ENCODE measurements at places on chromosomes 3 and 15.
A peak's percentile ranks its signal among the peaks of the same experiment; 100 is the strongest.

DNA sequence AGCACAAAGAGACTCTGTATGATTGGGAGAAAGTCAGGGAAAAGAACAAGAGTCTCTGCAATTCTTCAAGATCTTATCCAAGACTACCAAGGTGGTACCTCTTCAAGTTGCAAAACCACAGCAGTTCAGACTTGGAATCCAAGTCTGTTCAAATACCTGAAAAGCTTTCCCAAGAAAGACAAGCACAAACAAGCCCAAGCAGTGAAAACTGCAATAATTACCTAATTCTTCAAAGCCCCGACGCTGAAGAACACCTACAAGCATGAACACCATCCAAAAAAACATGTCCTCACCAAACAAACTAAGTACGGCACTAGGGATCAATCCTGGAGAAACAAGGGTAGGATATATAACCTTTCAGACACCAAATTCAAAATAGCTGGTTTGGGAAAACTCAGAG is 299.3 kb upstream of the ALCAM start:
- DNase-seq: no peak

DNA sequence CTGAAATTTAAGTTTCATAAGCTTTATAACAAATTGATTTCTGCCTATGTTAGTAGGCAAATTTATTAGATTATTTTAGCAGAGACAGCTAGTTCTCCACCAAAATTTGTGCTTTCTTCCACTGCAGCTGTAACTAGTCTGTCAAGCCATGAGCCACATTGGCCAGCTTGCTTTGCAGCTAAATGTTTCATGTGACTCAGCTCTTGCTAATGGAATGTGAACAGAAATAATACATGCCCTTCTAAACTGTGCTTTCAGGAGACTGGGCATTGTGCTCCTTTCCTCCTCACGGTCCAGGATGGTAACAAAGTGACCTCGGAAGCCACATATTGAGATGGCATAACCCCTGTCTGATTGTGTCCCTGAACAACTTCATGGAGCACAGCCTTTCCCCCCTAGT is 51.3 kb upstream of the KPNA4 start:
- peak; percentile 10 for DNase-seq

DNA sequence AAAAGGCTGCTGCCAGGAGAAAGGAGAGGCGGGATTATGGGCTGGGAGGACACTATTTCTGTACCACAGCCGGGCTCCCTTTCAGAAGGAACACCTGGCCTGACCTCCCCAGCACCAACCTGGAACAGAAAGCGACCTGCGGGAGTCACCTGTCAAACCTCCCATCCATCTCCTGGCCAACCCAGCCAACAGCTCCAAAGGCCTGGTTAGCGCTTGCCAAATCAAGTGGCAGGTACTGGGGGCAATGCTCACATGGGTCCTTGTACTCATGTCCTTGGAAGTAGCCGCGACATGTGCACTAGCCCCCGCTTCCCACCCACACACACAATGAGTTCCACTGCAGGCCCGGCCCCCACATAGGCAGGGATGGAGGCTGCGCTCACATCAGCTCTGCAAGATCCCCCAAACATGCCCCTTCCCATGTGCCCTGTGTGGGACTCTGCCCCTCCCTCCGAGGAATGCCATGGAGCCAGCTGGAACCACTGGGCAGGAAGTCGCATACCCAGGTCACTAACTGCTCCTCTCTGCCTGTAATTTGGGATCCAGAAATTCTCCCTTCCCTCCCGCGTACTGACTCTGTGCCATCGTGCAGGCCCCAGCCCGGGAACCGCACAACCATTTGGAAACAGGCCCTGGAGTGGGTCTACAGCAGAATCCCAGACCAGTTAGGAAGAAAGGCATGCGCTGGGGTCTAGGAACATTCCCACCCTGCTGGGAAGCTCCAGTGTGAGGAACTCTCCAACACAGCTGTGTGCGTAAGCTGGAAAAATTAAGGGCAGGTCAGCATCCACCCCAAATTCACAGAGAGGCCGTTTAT is 98.9 kb downstream of the LRIG1 start:
- DNase-seq: no peak

- peak; percentile 26 for DNase-seq
Measured at GRCh38 chr15:73346735-73347312, 21.9 kb downstream of the HCN4 start.

DNA sequence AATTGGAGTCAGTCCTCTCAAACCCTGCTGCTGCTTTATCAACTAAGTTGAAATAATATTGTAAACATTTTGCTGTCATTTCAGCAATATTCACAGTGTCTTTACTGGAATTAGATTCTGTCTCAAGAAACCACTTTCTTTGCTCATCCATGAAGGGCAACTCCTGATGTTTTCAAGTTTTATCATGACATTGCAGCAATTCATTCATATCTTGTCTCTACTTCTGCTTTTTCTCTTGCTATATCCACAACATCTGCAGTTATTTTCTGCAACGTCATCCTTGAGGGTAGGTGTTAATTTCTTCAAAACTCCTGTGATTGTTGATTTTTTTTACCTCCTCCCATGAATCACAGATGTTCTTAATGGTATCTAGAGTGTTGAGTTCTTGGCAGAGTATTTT is 181.6 kb downstream of the EPHA6 start:
- no peak for DNase-seq

DNA sequence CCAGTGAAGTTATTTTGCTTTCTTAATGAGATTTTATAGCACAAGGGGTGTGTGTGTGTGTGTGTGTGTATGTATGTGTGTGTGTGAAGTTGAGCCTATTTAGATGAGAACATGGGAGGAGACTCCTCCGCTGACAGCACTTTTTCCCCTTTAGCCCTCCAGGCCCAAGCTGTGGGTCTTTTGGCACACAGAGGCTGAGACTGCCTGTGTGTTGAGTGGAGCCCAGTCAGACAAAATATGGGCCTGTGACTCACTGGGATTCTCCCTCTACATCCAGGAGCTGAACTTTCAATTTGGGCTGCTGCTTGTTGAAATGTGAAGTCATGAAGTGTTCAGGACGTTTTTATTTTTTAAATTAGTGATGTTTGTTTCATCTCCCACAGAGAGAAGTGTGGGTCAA is 108.0 kb downstream of the MFSD1 start:
- no peak for DNase-seq

GRCh38 chr3:53495520-53496391 is 1.3 kb downstream of the CACNA1D start:
- DNase-seq: no peak

Data from kidney capillary endothelial cell (primary cell).